ENCODE measurements at places on chromosomes 2 and 18.

- DNase-seq = no peak
Observed at GRCh38 chr18:657311-658000, at the start of gene TYMS. Gene TYMS (plus strand): TSS chr18:657653. CDS start chr18:657743, 90 bp downstream.

GRCh38 chr2:160061944-160062291 is 497 bp downstream of the PLA2R1 start:
- no peak for DNase-seq

GRCh38 chr18:48902856-48903601 is 47.7 kb downstream of the SMAD7 start:
- no peak for DNase-seq

- no peak for DNase-seq
Observed at GRCh38 chr2:31728406-31729064, 147.8 kb upstream of the SRD5A2 start.

DNA sequence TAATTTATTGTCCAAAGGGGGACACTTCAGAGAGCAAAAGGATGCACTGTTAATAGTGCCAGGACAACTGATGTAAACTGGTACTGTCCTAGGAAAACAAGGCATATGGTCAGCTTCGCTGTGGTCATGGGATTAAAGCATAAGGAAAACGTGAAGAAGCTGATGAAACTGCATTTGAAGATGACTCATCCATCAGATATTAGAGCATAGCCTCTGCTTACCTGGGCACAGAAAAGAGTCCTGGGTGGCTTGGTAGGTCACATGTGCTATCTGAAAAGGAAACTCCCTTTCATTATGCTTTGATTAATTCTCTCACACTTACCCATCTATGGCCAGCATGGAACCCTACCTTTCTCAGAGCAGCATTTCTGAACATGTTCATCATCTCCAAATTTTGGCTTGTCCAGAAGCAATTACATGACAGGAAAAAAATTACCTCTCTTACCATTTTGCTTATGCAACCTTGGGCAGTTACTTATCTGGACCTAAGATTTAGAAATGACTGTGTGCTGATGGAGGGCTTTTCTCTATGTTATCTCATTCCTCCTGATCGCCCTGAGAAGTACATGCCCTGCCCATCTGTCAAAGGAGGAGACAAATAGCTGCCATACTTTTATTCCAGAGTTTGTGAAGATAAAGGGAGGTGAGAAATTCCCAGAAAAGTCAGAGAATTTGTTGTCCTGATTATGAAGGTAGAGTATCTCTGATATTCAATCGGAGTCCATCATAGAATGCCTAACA is 275.3 kb upstream of the SLC14A2 start:
- no peak for DNase-seq

DNA sequence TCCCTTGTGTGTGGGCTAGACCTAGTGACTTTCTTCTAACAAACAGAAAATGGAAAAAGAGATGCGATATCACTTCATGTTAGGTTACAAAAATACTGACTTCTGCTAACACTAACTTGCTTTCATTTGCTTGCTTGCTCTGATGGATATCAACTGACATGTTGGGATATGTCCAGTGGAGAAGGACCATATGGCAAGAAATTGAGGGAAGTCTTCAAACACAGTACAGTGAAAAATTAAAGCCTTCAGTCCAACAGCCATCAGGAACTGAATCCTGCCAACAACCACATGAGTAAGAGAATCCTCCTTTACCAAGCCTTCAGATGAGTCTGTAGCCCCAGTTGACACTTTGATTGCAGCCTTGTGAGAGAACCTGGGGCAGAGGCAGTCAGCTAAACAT is 143.9 kb downstream of the MAIP1 start:
- DNase-seq = no peak

GRCh38 chr2:126975671-126976655 is 77.3 kb downstream of the TEX51 start:
- DNase-seq = no peak

DNA sequence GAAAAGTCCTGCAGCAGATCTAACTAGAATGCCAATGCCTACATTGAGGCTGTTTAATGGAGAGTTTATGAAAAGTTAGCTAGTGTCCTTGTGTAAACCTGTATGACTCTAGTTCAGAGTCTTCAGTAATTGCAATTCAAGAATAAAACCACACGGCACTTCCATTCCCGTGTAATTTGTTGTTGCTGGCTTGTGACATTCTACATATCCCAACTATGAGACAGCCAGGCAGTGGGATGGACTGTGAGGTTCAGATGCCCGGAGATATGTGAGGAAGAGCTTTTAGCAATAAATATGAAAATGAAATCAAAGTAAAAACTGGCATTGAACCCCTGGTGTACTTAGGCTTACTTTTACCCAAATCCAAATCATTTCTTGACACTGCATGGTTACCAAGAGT is 263.4 kb downstream of the NEDD4L start:
- DNase-seq = no peak

DNA sequence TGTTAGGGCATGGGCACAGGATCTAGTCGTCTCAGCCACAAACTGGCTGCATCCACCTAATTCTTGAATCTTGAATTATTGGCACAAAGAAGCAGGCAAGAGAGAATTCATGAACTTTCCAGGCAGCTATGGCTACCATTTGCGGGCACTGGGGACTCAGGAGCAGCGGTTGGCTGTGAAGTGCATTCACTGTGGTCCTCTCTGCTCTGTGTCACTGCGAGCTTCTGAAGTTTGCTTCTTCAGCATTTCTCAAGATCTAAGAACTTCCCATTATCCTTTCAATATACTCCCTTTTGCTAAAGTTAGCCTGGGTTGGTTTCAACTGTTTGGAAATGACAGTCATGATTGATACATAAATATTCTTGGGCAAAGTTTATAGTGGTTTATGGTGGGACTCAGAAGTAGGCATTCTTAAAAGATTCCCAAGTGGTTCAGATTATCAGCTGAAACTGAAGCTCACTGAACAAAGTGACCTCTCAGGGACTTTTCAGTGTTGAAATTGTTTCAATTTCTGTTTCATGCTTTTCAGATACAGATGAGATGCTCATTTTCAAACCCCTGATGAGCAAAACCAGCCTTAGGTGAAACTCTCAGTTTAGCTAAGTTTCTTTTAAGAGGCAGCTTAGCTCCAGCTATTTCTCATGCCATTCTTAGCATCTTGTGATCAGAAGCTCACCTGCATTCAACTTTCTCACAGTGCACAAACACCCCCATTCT is 1258.3 kb upstream of the GYPC start:
- DNase-seq = no peak

GRCh38 chr2:23289671-23290070 is 95.3 kb upstream of the KLHL29 start:
- DNase-seq = no peak

GRCh38 chr2:236262238-236262637 is 2.0 kb downstream of the ASB18 start:
- no peak for DNase-seq

- no peak for DNase-seq
Observed at GRCh38 chr2:51350100-51350499, 318.2 kb upstream of the NRXN1 start.

GRCh38 chr2:190763901-190764514 is 115.1 kb downstream of the NAB1 start:
- no peak for DNase-seq

DNA sequence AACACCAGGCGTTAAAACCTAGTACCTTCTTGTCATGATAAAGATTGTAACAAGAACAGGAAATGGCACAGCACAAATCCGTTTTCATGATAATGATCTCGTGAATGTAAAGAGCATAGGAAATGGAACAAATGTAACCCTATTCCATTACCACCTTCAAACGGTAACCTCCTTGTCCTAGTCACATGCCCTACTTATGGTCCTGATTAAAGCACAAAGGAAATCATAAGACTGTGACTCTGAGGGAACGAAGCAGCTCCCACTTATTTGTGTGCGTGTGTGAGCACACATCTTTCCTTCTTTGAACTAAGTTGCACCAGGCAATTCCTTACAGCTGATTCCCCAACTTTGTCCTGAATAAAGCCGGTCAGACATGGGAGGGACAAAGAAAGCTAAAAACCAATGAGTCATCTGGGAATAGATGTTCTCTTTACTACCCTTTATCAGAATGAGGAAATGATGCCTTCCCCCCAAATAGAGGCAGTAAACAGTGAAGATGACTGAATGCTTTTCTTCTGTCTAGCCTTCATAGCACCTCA is 192.6 kb downstream of the IKZF2 start:
- DNase-seq = no peak

DNA sequence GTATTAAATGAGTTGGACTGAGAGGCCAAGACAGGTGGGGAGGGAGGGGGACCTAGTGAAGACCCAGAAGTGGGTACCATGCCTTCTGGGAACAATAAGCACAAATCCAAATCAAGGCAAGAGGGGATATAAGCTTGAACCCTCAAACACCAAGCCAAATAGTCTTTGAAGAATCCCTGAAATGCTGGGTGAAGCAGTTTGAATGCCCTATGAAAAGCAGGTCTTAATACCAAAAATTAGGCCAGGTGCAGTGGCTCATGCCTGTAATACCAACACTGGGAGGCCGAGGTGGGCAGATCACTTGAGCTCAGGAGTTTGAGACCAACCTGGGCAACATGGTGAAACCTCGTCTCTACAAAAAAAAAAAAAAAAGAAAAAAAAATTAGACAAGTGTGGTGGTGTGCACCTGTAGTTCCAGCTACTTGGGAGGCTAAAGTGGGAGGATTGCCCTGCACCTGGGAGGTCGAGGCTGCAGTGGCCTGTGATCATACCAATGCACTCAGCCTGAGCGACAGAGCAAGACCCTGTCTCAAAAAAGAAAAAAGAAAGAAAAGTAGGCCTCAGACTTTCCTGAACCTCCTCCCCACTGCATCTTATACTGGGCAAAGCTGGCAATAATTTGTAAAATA is 3.5 kb downstream of the PCBP1 start:
- DNase-seq = no peak

DNA sequence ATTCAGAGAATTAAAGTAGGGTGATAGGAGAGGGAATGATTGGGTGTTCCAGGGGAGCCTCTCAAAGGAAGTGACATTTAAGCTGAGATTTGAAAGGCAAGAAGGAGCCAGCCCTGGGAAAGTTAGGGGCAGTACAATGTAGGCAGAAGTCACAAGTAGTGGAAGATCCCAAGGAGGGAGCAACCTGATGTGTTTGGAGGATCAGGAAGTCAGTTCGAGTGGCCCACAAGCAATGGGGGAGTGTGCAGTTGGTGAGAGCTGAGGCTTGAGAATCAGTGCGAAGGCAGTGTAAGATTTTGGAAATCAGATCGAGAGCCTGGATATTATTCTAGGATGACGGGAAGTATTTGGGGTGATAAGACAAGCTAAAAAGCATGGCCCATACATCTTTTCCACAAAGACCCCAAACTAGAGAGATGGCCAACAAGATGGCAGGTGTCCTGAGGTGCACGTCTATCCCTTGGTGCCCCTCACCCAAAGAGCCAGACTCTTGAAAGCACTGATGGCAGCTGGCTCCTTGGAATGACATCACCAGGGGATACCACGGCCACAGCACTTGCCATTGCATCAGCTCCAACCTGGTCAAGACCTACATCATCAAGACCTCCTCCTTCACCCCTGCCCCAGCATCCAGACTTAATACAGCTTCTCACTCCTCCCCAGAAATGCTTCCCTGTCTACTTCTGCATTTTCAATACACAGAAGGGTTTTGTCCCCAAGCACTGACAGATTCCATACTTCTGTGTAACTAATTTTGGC is 127.3 kb downstream of the BCL2 start:
- DNase-seq = no peak

GRCh38 chr2:236826606-236827156 is 257.1 kb downstream of the ACKR3 start:
- no peak for DNase-seq

- DNase-seq = no peak
Observed at GRCh38 chr2:172710584-172711047, 25.0 kb upstream of the RAPGEF4 start.

DNA sequence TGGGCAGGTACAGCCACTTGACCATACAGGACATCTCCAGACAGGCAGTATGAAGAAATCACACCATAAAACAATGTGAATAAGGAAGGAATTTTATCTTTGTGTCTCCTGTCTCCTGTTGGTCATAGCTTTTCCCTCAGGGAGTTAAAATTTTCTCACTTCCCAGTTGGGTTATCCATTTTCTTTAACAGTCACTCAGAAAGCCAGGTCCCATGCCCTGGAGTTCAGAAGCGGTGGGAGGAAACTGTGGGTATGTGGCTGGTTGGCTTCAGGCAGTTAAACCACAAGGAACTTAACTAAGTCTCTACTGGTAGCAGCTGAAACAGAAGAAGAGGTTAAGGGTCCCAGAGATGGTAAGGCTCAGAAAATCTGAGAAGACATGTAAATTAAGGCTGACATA is 6.5 kb upstream of the SMAD2 start:
- DNase-seq = no peak

DNA sequence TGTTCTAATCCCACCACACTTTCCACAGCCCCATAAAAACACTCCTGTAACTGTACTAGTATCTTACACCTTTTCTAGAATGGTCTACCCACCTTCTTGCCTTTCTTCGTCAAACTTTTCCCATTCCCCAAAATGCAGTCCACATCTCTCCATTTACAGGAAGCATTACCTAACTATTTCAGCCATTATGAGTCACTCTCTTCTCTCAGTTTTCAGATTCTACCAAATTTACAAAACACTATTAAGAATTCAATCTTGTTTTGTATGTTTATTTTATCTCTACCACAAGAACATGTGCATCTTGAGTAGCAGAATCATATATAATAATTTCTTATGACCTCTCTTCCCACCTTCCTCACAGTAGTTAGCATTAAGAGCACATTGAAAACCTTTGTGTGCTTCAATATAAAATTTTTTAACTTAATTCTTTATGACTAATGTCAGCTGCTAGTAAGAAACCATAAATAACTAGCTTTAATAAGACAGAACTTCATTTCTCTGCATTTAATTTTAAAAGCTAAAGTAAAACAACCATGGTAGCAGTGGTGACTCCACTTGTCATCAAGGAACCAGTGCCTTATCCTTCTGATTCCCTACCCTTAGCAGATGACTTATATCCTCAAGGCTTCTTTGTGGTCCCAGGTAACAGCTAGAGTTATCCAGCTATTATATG is 56.6 kb upstream of the MAP2 start:
- no peak for DNase-seq

DNA sequence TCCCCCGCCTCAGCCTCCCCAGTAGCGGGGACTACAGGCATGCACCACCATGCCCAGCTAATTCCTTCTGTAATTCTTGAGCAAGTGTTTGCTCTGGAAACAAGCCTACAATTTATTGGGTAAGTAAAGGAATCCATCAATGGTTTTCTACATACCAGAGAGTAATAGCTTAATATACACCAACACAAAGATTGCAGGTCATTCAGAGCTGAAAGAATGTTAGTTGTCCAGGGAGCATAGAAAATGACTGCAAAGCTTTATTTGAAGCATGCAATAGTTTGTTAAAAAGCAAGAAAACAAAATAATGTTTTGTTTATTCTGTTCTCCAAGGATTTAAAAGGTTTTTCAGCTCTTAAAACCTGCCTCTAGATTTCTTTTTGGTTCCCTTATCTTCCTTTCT is 5.6 kb downstream of the IDH1 start:
- DNase-seq = no peak

DNA sequence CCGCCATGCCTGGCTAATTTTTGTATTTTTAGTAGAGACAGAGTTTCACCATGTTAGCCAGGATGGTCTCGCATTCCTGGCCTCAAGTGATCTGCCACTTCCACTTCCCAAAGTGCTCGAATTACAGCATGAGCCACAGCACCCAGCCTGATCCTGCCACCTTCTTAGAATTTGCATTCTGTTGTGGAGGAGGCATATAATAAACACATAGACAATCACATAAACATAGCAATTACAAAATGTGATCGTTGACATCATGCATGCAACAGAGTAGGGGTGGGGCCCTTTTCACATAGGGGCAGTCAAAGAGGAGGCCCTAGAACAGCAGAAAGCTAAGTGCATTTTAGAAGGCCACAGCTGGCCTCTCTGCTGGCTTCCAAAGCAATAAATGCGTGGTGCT is 39.9 kb upstream of the TSPYL6 start:
- no peak for DNase-seq
